Left lung (tissue), 14 donors: ENCODE measurements at places on chromosomes 3 and 15. TPM values are rescaled to one million over a fixed set of nuclear protein-coding genes. Genes with fewer than 3 reads are reported as not detected.

The IMPDH2 gene
- 293 TPM for polyA plus RNA-seq

The TM6SF1 gene
- 4.1 TPM for polyA plus RNA-seq

The NME9 gene
- polyA plus RNA-seq: 3.2 TPM

The STAB1 gene
- 46.5 TPM for polyA plus RNA-seq

The SMARCC1 gene
- 101 TPM for polyA plus RNA-seq

The SLC9A9 gene
- 14.8 TPM for polyA plus RNA-seq

The GRIP2 gene
- 0.65 TPM for polyA plus RNA-seq

The C3orf22 gene
- 0.25 TPM for polyA plus RNA-seq

The CCR3 gene
- 0.22 TPM for polyA plus RNA-seq
